Brain pericyte (primary cell): ENCODE measurements at places on chromosomes 12 and 14.

DNA sequence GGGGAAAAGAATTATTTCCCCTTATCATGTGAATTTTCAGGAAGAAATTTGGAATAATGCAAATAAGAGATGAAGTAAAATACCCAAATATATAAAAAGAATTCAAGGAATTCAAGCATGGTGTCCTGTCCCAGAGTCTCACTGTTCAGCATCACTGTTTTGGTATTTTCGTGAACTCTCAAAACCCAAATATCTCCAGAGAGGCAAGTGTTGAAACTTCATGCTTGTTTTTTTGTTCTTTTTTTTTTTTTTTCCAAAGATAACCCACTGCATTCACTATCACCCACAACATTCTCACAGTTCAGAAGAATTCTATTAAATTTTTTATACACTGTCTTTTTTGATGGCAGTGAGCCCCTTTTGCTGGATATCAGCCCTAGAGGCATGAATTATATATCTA lies 354.9 kb downstream of the DIO2 start:
- no peak for DNase-seq

- no peak for DNase-seq
Measured at GRCh38 chr12:6200256-6201212, at the start of gene CD9. Gene CD9 (plus strand): TSS chr12:6200400. CDS start chr12:6200500, 100 bp downstream.

DNA sequence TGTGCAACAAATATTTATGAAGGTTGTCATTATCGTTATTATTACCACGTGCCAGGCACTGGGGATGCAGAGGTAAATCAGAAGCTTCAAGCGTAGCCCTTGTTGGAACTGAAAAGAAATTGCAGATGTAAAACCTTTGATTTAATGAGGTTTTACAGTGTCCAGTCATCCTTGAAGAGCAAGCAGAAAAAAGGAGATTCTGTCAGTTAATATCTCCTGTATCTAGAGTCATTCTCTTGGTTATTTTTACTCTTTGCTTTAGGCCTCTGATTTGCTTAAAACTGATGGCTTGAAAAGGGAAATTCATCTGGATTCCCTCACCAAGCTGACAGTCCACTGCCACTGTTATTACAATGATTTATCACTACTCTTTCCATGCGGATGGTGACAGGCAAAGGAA lies 179.3 kb downstream of the GALC start:
- no peak for DNase-seq

DNA sequence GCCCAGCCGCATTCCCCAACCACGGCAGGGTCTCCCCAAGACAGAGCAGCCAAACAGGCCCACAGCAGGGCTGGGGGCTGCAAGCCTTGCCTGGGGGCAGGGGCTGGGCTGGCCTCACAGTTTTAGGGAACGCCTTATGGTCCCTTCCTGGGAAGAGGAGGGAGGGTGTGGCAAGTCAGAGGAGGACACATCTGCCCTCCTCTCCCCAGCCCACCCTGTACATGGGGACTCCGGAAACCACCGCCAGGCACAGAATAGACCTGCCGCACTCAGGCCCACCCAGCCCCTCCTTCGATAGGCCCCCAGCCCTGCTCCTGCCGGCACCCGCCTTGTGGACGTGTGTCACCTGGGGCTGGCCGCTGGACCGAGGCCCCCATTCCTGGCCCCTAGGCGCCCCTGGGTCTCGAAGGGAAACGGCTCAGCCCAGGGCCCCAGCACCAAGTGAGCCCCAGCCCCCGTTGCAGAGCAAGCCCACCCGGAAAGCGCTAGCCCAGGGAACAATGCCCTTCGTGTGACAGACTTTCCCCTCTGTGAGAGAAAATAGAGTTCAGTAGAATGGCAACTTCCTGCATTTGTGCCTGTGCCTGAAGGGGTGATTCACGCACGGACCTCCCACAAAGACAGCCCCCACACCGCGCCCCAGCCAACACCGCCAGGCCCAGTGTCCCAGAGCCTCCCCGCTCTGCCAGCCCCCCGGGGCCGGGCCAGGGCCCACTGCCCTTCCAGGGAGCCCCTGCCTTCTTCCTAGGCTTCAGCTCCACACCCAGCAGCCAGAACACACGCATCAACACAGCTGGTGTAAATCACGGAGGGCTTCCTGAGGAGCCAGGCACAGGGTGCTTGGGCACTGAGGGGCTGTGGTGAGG lies 12.0 kb upstream of the NUDT14 start:
- DNase-seq = no peak

- DNase-seq = no peak
Measured at GRCh38 chr12:3750616-3751015, 2.3 kb downstream of the CRACR2A start.

DNA sequence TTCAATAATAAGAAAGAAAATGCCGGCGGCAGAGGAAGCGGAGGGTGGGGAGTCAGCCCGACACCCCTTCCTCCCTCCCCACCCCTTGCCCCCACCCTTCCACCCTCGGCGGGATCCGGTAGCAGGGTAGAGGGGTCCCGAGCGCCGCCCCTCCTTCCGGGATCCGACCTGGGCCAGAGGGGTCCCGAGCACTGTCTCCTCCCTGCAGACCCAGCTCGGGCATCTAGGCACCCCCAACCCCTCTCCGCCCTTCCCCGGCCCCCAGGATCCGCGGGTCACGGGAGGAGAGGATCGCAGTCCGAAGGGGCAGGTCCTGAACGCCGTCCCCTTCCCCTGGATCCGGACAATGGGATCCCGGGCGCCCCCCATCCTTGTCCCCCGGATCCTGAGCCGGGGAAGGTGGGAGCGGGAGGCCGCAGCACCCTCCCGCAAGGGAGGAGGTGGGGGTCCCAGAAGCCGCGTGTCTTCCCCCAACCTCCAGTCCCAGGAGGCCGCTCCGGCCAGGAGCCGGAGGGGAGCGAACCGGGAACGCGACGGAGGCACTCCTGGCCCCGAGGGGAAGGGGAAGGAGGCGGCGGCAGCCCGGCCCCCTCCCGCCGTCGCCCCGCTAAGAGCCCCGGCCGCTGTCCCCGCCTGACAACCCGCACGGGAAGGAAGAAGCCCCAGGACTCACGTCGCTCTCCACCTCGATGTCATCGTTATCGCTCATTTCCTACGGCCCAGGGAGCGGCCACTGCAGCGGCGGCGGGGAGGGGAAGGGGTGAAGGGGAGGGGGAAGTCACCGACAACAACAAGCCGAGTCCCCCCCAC lies 481 bp downstream of the MAX start:
- DNase-seq = no peak

DNA sequence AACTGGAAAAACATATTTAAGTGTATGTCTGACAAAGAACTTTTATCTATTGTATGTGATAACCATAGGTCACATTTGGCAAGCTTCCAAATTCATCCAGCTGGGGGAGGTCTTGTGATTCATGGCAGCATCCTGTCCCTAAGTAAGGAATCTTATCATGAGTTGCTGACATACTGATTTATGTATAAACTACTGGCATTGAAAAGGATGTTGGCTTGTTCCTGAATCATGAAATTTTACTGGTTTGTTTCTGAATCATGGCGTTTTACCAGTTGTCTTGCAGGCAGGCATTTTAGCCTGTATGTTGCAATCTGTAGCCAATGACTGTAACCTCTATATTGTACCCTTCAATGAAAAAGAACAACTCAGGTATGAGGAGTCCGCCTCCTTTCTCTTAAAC lies 244.8 kb downstream of the IPO8 start:
- DNase-seq = no peak

DNA sequence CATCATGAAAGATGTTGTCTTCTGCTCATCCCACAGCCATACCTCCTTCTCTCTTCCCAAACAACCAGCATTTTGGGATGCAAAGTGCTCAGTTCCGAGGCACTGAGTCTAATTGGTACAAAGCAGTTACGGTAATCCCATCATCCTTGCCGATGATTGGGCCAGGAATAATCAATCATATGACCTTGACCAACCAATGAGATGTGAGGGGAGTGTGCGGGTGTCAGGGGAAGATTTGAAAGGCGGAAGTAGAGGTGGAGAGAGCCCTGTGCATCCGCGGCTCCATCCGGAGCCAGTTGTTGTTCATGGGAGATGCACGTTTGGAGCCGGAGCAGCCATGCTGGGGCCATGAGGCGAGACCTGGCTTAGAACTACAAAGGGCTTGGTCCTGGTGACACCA lies 67.3 kb downstream of the SYNE3 start:
- DNase-seq = no peak

GRCh38 chr14:32343926-32344430 lies 14.9 kb downstream of the AKAP6 start:
- DNase-seq = no peak

DNA sequence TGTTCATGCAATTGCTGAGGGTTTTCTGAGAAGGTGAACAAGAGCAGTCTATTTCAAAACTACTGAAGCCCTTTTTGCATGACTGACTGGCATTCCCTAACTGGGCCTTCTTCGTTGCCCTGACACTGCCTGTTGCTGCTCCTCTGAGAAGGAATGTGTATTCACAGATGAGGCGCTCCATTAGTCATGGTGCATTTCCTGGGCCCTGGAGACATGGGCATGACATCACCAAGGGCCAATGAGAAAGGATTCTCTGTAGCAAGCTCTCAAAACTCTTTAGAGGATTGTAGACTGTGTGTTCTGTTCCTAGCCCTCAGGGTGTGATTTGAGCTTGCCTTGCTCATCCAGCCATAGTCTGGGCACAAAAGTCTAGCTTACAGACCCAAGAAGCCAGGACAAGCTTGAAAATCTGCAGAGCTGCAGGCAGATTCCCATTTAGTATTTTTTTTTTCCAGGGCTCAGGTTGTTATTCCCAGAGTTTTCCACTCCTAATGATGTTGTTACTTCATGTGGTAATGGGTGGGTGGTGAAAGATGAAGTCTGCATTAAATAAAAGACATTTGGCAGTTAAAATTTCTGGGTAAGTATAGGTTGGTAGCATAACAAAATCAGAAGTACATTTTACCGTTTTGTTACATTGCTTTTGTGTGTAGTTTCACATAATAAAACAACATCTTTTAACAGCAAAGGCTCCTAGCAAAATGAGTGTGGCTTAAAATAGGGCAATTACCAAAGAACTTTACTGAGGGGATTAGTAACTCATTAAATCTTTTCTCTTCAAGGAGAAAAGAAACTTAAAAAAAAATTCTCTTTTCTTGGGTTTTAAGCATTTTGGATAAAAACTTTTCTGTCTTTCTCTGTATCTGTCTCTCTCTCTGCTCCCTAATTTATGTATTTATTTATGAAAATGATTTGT lies 318.4 kb downstream of the RAD51B start:
- DNase-seq = peak; percentile 58

- no peak for DNase-seq
Measured at GRCh38 chr12:25904442-25904841, 54.0 kb upstream of the RASSF8 start.

DNA sequence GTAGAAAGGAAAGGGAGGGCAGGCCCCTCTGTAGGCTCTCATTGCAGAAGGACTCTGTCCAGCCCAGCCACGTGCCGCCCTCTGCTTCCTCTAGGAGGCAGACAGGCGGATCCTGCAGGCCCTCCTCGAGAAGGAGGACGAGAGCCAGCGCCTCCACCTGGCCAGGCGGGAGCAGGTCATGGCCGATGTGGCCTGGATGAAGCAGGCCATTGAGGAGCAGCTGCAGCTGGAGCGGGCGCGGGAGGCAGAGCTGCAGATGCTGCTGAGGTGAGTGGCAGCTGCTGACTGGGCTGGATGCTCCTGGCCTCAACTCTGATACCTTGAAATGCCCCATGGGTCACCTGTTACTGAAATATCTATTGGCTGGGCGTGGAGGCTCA lies 10.9 kb downstream of the TCHP start:
- no peak for DNase-seq
